Suprapubic skin (tissue), 4 donors: ENCODE measurements at places on chromosomes 4 and X.

DNA sequence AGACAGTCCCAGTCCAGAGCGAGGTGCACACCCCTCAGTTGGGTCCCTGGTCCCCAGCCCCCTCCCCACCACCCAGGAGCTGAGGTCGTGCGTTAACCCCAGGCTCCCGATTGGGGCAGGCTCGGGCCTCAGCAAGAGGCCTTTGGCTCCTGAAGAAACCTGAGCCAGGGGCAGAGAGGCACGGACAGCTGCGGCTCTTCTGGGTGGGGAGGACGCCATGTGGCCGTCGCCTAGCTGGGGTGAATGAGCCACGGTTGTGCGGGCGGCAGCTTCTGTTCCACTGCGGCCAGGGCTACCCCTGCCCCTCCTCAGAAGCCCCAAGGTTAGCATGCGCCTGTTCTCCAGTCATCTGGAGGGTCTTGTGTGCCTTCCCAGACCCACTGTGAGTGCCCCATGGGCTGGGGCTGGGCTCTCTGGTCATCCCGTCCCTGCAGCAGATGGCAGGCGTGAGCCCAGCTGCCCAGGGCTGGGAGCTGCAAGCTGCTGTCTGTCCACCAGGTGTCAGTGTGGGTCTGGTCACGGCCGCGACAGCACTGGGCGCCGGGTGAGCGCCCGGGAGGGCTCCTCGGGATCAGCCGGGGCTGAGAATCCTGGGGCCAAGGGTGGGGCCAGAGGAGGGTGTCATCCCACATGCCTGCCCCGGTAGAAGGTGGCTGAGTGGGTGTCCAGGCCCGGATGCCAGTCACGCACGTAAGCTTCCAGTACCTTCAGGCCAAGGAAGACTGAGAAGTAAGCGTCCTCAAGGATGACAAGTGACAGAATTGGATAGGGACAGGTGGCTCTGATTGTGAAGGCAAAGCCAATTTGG lies 21.9 kb downstream of the ATP2B3 start:
- peak; percentile 80 for DNase-seq
- peaks cover 6% of the 10 kb centered on the region for H3K27me3 ChIP-seq
- H3K27ac ChIP-seq = no peak overlapping the region
- H3K4me1 ChIP-seq = no peaks in the 10 kb centered on the region

DNA sequence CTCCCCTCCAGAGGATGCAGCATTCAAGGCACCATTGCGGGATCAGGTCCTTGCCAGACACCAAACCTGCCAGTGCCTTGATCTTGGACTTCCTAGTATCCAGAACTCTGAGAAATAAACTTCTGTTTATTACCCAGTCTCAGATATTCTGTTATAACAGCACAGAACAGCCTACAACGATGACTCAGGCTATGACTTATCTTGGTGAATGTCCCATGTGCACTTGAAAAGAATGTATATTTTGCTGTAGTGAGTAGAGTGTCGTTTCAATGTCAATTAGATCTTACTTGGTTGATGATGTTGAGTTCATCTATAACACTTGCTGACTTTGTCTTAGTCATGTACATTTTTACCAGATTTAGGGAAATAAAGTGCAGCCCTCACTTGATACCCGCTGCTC lies 34.5 kb upstream of the PGRMC1 start:
- no peak overlapping the region for H3K4me3 ChIP-seq
- DNase-seq = no peak
- H3K4me1 ChIP-seq = no peaks in the 10 kb centered on the region

DNA sequence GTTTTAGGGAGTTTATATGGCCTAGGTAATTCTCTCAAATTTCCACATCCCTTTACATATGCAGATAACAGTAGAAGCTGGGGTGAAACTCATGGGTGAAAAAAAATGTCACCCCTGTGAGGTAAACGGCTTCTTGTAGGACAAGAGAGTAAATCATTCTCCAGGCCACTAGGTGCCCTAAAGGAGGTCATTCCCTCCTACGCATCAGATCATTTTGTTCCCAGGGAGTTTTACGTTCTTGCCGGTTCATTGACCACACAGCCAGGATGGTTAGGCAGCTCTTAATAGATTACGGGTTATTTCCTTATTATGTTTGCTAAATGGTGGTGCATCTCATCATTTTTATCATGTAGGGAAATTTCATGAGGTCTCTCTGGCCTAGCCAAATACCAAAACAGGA lies 225.8 kb upstream of the NOCT start:
- no peak overlapping the region for H3K4me3 ChIP-seq
- no peaks in the 10 kb centered on the region for H3K4me1 ChIP-seq
- no peak overlapping the region for H3K27ac ChIP-seq
- H3K36me3 ChIP-seq = no peaks in the 10 kb centered on the region
- H3K27me3 ChIP-seq = no peaks in the 10 kb centered on the region

- H3K27me3 ChIP-seq = no peaks in the 10 kb centered on the region
- DNase-seq = no peak
- H3K27ac ChIP-seq = no peak overlapping the region
- no peaks in the 10 kb centered on the region for H3K36me3 ChIP-seq
- H3K4me1 ChIP-seq = peaks cover 8% of the 10 kb centered on the region
Observed at GRCh38 chr4:116362583-116362982, 722.8 kb downstream of the TRAM1L1 start.

- no peak overlapping the region for H3K27ac ChIP-seq
- H3K27me3 ChIP-seq = no peaks in the 10 kb centered on the region
- no peak for DNase-seq
- no peaks in the 10 kb centered on the region for H3K36me3 ChIP-seq
- no peak overlapping the region for H3K4me3 ChIP-seq
Observed at GRCh38 chrX:10190367-10190766, 33.6 kb downstream of the CLCN4 start.

GRCh38 chr4:83114576-83114975 lies at the start of gene PLAC8:
TSS of gene PLAC8 (minus strand) at chr4:83114729. CDS start at chr4:83107921, 6,808 bp downstream.
- H3K36me3 ChIP-seq = no peaks in the 10 kb centered on the region
- no peak for DNase-seq
- H3K27me3 ChIP-seq = no peaks in the 10 kb centered on the region
- no peak within 1 kb of the TSS for H3K27ac ChIP-seq

GRCh38 chr4:86895692-86896488 lies 3.7 kb upstream of the C4orf36 start:
- H3K36me3 ChIP-seq = no peaks in the 10 kb centered on the region
- H3K27ac ChIP-seq = no peak overlapping the region
- H3K4me3 ChIP-seq = no peak overlapping the region

- no peak for DNase-seq
- H3K27me3 ChIP-seq = no peaks in the 10 kb centered on the region
- no peaks in the 10 kb centered on the region for H3K4me1 ChIP-seq
- no peak overlapping the region for H3K4me3 ChIP-seq
- H3K27ac ChIP-seq = no peak overlapping the region
- H3K36me3 ChIP-seq = peaks cover 9% of the 10 kb centered on the region
Observed at GRCh38 chr4:40939856-40940255, 190.1 kb downstream of the NSUN7 start.

DNA sequence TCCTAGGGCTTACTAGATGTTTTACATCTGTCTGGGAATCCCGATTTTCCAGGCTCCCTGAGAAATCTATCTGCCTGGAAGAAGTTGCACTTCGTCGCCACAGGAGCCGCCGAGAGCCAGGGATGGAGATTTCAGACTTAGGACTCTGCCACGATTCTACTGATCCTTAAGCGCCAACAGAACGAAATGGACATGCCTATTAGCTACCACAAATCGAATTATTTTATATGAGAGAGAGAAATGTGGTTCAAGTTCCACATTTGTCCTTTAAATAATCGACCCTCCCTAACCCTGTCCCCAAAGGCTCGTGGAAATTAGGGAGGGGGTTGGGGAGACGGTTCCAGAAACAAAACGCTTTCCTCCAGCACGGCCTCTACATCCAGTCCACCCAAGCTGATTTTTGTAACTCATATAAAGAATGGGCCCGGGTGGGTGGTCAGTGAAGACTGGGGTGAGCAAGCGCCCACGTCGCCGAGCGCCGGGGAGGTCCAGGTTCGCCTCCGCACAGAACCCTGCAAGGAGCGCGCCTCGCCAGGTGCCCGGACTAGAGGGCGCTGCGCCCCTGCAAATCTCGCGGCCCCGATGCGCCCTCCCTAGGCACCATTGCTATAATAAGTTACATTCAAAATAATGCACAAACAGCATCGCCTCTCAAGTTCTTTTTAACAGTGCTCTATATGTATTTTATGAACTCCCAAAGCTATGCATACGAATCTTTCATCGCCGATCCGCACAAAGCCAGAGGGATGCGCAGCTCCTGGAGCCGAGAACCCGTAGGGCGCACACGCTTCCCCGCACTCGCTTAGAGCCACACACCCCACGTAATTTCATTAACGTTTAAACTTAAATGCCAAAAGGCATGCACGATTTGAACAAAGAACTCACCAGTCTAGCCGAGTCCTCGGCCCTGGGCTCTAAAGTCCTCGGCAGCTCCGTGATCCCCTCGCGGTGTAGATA lies 2.1 kb upstream of the FAT1 start:
- H3K4me3 ChIP-seq = peak overlapping the region; percentile 95
- H3K4me1 ChIP-seq = peaks cover 40% of the 10 kb centered on the region
- peak overlapping the region; percentile 93 for H3K27ac ChIP-seq

- no peaks in the 10 kb centered on the region for H3K4me1 ChIP-seq
- H3K4me3 ChIP-seq = no peak overlapping the region
- H3K36me3 ChIP-seq = no peaks in the 10 kb centered on the region
Observed at GRCh38 chrX:28625223-28625622, 38.0 kb downstream of the IL1RAPL1 start.

GRCh38 chr4:159823743-159824142 lies 720.9 kb downstream of the RAPGEF2 start:
- no peaks in the 10 kb centered on the region for H3K36me3 ChIP-seq
- no peak for DNase-seq
- H3K27ac ChIP-seq = no peak overlapping the region
- no peaks in the 10 kb centered on the region for H3K4me1 ChIP-seq
- no peak overlapping the region for H3K4me3 ChIP-seq

GRCh38 chrX:13885591-13885990 lies 68.7 kb upstream of the GPM6B start:
- H3K27ac ChIP-seq = no peak overlapping the region
- no peak overlapping the region for H3K4me3 ChIP-seq
- DNase-seq = no peak
- no peaks in the 10 kb centered on the region for H3K36me3 ChIP-seq
- no peaks in the 10 kb centered on the region for H3K4me1 ChIP-seq

DNA sequence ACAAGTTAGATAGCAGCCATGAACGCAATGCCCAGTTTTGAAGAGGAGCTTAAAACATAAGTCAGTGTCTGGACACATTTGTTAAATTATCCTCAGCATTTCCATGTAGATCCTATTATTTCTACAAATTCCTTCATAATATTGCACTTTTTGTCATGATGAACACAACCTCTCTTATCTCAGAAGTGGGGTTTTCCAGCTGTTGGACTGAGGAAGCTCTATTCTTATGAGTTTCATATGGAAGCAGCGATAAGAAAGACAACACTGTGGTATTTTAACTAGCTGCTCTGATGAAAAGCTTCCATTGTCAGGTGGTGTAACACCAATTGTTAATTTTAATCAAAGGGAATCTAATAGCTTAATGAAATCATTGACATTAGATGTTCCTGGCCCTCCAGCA lies 308.7 kb downstream of the GBA3 start:
- no peaks in the 10 kb centered on the region for H3K36me3 ChIP-seq
- no peaks in the 10 kb centered on the region for H3K4me1 ChIP-seq
- H3K27ac ChIP-seq = no peak overlapping the region
- no peaks in the 10 kb centered on the region for H3K27me3 ChIP-seq

DNA sequence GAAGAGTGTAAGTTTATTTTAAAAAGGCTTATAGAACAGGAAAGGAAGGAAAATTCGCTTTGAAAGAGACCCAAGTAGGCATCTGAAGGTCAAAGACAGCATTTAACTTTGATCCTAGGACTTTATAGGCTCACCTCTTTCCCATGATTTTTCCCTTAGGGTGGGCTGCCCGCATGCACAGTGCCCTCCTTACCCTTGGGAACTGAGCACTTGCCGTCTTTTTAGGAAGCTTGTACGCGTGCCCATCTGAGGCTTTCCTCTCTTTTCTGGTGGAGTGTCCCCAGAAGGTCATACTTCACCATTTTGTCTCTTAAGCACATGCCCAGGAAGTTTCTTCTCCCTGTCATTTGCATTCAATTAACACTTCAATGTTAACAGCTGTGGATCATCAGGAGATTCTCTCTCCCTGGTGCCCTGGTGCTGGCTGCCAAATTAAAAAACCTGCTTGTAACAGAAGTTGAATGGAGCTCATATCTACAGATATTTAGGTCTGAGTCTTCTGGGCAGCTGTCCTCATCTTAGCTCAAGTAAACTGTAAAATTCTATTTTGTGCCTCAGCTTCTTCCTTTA lies 38.4 kb upstream of the IL9R start:
- no peaks in the 10 kb centered on the region for H3K27me3 ChIP-seq
- H3K36me3 ChIP-seq = no peaks in the 10 kb centered on the region
- no peaks in the 10 kb centered on the region for H3K4me1 ChIP-seq
- no peak overlapping the region for H3K4me3 ChIP-seq
- no peak overlapping the region for H3K27ac ChIP-seq

GRCh38 chr4:139958739-139959098 lies 195.3 kb downstream of the MAML3 start:
- no peaks in the 10 kb centered on the region for H3K36me3 ChIP-seq
- DNase-seq = no peak
- H3K27me3 ChIP-seq = no peaks in the 10 kb centered on the region
- no peak overlapping the region for H3K4me3 ChIP-seq
- H3K4me1 ChIP-seq = peaks cover 31% of the 10 kb centered on the region
- H3K27ac ChIP-seq = no peak overlapping the region

- H3K27me3 ChIP-seq = no peaks in the 10 kb centered on the region
- H3K36me3 ChIP-seq = no peaks in the 10 kb centered on the region
- no peak overlapping the region for H3K27ac ChIP-seq
- H3K4me1 ChIP-seq = no peaks in the 10 kb centered on the region
- H3K4me3 ChIP-seq = no peak overlapping the region
- no peak for DNase-seq
Observed at GRCh38 chrX:129318375-129318774, 204.9 kb downstream of the SMARCA1 start.
